ENCODE measurements at places on chromosomes 6 and 20. TPM values are rescaled to one million over a fixed set of nuclear protein-coding genes. Genes with fewer than 3 reads are reported as not detected.

C20orf202 gene
- not detected for total RNA-seq

TNF gene
- total RNA-seq, result 13.9 TPM

SMOC2 gene
- total RNA-seq, result not detected

BFSP1 gene
- total RNA-seq, result 4.4 TPM

NKAPL gene
- 0.65 TPM for total RNA-seq

KCNQ2 gene
- 0.14 TPM for total RNA-seq

GPR63 gene
- total RNA-seq, result 0.98 TPM

BPIFB6 gene
- not detected for total RNA-seq

GRM1 gene
- 0.51 TPM for total RNA-seq

GNAS gene
- 828 TPM for total RNA-seq

RAMACL gene
- 0.12 TPM for total RNA-seq

DOK5 gene
- 1.9 TPM for total RNA-seq

TRERF1 gene
- 2.2 TPM for total RNA-seq

RBM24 gene
- 5.4 TPM for total RNA-seq

PPIL1 gene
- 26.6 TPM for total RNA-seq

LY6G6C gene
- not detected for total RNA-seq

ULBP3 gene
- total RNA-seq, result 8.2 TPM

TNXB gene
- not detected for total RNA-seq

FAM217A gene
- not detected for total RNA-seq

KIAA0408 gene
- total RNA-seq, result 2.0 TPM

HEY2 gene
- total RNA-seq, result 0.36 TPM

C6orf15 gene
- 0.29 TPM for total RNA-seq

DACT2 gene
- total RNA-seq, result 1.2 TPM

ETV7 gene
- total RNA-seq, result 0.87 TPM

SCRT2 gene
- not detected for total RNA-seq

C4B gene
- 1.2 TPM for total RNA-seq

BCAS1 gene
- under 0.01 TPM for total RNA-seq

ADAM33 gene
- total RNA-seq, result not detected

RANBP9 gene
- total RNA-seq, result 13.5 TPM

IL17F gene
- not detected for total RNA-seq

NMBR gene
- total RNA-seq, result not detected

SLPI gene
- total RNA-seq, result 68.1 TPM
